ENCODE measurements at places on chromosomes 2 and 18.

GRCh38 chr2:71299507-71299906, 32.1 kb upstream of the ZNF638 start:
- no peak for DNase-seq

DNA sequence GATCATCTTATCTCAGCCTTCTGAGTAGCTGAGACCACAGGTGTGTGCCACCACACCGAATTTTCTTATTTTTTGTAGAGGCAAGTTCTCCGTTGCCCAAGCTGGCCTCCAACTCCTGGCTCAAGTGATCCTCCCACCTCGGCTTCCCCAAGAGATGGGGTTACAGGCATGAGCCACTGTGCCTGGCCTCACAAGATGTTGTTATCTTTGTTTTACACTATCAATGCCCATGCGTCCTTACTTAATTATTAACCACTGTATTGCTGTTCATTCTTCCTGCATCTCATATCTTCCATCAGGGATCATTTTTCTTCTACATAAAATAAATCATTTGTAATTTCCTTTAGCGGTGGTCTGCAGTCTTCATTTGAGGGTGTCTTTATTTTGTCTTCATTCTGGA, 181.9 kb downstream of the TGIF1 start:
- DNase-seq, result no peak

DNA sequence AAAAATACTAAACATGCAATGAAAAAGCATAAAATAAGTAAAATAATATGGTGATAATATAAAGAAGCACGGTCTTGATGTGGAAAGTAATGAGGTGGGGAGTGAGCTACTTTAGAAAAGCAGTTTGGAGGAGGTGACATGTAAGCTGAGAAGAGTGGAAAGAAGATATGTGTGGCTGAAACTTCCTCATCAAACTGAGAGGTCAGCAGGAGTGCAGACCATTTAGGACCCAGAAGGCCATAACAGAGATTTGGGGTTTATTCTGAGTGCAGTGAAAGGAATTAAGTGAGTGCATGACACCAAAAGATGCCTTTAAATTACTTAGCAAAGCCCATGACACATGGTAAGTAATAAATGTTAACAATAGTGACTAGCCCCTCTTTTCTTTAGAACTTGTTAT, 24.4 kb upstream of the TMEM182 start:
- DNase-seq, result no peak

GRCh38 chr18:3898861-3899613, 449.1 kb downstream of the TGIF1 start:
- DNase-seq, result no peak

DNA sequence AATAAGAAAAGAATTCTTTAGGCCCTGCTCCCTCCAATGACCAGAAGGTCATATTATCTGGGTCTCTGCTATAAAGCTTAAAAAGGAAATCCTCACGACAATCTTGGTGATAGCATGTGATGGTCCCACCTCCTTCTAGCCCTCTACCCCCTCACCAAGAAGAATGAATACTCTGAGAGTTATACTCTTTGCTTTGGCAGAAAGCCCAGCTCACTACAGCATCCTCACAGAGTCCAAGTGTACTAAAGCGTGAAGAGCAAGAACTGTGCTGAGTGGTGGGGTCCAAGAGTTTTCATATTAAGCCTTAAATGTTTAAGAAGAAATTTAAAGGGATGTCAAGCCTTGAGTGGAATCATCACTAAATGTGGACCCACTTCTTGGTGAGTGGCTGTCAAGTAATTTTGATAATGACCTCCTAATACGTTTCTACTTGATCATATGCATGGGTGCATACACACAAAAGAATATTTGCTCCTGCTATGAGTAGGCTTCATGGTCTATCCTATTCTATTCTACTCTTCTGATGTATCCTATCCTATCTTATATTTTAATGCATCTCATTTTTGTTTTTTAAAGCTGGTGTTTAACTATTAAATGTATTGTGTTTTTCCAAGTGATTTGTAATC, 16.5 kb upstream of the SERPINB7 start:
- DNase-seq, result no peak

All from substantia nigra (tissue), 51 donors.